NCI-H2081 treated with DMSO at 0.1 percent for 48 hours (cell line): ENCODE measurements at places on chromosomes 11 and 22.

GRCh38 chr22:38871360-38872171 lies 450 bp downstream of the CBX6 start:
- no peak for DNase-seq

GRCh38 chr11:128208329-128209137 lies 378.8 kb downstream of the ETS1 start:
- DNase-seq: no peak

DNA sequence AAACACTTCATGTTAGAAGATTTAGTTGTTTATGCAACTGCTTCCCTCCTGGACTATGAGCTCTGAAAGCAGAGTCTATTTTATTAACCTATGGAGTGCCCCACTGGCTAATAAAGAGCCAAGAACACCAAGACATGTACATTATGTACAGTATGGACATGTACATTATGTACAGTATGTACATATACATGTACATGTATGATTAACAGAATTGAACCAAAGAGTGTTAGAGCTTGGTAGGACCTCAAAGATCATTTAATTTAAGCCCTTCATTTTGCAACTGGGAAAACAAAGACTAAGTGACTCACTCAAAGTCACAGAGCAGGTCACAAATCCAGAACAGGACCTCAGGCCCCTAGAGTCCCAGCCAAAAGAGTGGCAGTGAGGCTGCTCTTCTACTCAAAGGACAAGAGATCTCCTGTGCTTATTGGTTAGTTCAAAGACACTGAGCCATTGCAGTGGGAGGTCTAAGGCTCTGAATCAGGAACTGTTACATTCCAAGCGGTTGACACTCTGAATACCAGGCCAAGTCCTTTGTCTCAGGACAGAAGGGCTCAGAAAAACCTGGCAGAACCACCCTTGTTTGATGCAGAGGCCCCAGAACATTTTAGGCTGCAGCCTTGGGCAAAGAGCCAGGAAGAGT lies 103.8 kb downstream of the FAM168A start:
- DNase-seq: no peak

- DNase-seq: no peak
Measured at GRCh38 chr11:1296287-1296686, 13.1 kb downstream of the TOLLIP start.

DNA sequence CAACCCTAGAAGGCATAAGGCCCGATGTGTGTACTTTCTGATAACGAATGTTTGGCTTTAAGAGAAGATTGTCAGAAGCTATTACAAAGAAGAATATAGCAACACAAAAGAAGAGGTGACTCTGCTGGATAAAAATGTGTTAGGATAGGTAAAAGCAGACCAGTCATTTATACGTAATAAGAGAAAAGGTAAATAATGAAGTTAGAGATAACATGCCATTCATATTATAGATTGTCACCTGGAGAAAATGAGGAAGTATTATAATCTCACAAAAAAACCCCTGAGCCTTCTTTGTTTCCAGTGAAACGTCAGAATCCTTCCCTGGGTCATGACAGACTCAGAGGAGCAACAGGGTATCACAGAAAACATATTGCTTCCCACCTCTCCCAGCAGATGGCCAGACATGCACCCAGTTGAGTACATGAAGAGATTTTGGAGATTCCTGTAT lies 36.1 kb downstream of the PPFIA1 start:
- no peak for DNase-seq

DNA sequence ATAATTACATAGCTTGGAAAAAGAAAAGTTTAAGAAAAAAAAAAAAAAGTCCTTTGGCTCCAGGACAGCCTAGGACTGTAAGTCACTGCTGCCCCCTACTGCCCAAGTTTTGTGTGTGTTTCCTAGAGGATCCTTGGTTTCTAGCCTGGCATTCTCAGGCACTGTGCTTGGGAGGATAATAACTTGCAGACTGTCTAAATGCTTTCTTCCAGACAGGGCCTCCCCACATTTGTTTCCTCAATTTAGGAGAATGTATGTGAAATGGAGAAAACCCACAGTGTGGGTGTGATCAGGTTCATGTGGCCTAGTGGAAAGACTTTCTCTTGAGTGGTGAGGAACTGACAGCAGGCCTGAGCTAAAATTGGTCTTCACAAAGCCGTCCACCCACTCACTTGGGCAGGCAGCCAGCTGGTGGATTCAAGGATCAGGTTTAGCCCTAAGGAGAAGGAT lies 191.0 kb downstream of the NAV2 start:
- DNase-seq: peak; percentile 32
